ENCODE measurements at places on chromosomes 5 and 9. TPM values are rescaled to one million over a fixed set of nuclear protein-coding genes. Genes with fewer than 3 reads are reported as not detected.
A peak's percentile ranks its signal among the peaks of the same experiment; 100 is the strongest.

GRCh38 chr5:171542525-171543140 lies 123.2 kb downstream of the FGF18 start:
- no peaks in the 10 kb centered on the region for H3K36me3 ChIP-seq
- no peaks in the 10 kb centered on the region for H3K4me1 ChIP-seq
- no peak overlapping the region for H3K27ac ChIP-seq
- peaks cover 6% of the 10 kb centered on the region for H3K27me3 ChIP-seq
- DNase-seq: no peak

- DNase-seq: no peak
- peaks cover 51% of the 10 kb centered on the region for H3K36me3 ChIP-seq
- no peaks in the 10 kb centered on the region for H3K4me1 ChIP-seq
- H3K27me3 ChIP-seq: no peaks in the 10 kb centered on the region
- H3K27ac ChIP-seq: no peak overlapping the region
Measured at GRCh38 chr5:154015071-154015693, 23.5 kb downstream of the FAM114A2 start.

DNA sequence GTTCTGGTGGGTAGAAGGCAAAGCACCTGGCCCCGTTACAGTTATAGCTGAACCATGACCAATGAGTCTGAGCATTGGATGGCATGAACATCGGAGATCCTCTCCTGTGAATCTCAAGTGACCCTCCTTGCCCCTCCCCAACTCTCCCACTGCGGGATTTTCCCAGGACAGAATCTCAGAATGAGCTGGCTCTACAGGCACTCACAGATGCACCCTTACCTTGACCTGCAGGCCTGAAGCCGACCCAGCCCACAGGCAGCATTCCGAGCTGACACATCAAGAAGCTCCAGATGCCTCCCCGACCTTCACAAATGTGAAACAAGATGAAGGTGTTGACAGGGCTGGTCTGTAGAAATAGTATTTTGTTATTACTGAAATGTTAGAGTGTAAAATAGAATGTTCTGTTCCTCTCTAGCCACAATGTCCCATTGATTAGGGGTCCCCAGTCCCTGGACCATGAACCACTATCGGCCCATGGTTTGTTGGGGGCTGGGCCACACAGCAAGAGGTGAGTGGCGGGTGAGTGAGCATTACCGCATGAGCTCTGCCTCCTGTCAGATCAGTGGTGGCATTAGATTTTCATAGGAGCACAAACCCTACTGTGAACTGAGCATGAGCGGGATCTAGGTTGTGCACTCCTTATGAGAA lies 263.4 kb downstream of the AUH start:
- peaks cover 45% of the 10 kb centered on the region for H3K4me1 ChIP-seq
- peaks cover 21% of the 10 kb centered on the region for H3K36me3 ChIP-seq
- no peak for DNase-seq
- H3K27me3 ChIP-seq: no peaks in the 10 kb centered on the region
- H3K4me3 ChIP-seq: no peak overlapping the region

DNA sequence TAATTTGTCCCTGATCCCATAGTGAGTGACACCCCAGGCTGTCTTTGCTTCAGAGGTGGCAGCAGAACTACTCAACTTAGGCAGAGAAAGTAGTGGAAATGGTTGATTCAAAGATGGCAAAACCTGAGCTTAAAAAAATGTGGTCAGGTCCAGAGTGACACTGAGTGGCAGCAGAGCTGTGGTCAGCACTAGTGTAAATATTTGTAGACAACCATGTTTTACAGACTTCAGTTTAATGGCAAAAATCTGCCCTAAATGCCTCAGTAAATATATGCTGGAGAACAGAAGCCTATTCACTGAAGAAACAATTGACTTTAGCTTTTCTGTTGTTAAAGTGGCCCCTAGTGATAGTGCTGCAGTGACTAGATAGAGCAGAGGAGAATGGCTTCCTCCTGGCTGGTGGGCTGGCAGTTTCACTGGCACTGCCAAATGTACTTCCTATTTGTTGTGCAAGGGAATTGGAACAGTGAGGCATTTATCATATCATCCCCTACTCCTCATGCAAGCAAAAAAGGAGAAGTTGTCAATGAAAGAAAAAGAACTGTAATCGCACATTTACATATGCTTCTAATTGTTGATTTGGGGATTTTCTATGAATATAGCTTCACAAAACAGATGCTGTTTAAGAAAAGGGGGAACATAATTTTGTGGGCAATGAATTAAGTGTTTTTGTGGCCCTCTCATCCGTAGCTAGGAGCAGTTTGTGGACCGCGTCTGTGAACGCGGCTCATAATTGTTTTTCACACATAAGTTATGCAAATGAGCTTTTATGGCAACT lies 12.0 kb downstream of the PBX3 start:
- H3K36me3 ChIP-seq: peaks cover 2% of the 10 kb centered on the region
- H3K27me3 ChIP-seq: no peaks in the 10 kb centered on the region
- H3K4me1 ChIP-seq: peaks cover 8% of the 10 kb centered on the region
- H3K27ac ChIP-seq: no peak overlapping the region
- DNase-seq: no peak
- peak overlapping the region; percentile 58 for H3K4me3 ChIP-seq

DNA sequence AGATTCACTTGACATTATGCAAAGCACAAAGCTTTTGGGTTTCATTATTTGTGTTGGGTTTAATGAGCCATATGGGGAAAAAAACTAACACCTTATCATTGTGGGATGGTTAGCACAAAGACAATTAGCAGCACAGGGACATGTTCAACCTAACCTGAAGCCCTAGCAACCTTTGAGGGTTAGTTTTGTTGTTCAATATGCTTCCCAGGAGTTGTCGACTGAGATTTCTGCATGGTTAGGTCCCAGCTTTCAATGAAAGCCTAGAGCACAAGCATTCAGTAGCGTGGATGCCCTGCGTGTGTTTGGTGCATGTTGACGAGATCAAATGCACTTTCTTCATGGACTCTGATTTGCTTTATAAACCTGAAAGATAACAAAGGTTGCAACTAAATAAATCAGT lies 565.2 kb upstream of the TLE4 start:
- no peak overlapping the region for H3K4me3 ChIP-seq
- H3K4me1 ChIP-seq: no peaks in the 10 kb centered on the region
- DNase-seq: no peak
- H3K27me3 ChIP-seq: peaks cover 1% of the 10 kb centered on the region
- no peak overlapping the region for H3K27ac ChIP-seq

DNA sequence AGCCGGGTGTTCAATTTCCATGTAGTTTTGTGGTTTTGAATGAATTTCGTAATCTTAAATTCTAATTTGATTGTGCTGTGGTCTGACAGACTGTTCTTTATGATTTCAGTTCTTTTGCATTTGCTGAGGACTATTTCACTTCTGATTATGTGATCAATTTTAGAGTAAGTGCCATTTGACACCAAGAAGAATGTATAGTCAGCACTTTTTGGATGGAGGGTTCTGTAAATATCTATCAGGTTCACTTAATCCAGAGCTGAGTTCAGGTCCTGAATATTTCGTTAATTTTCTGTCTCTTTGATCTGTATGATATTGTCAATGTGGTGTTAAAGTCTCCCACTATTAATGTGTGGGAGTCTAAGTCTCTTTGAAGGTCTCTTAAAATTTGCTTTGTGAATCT lies 944.9 kb downstream of the TLE4 start:
- no peak for DNase-seq
- no peak overlapping the region for H3K27ac ChIP-seq
- H3K27me3 ChIP-seq: peaks cover 2% of the 10 kb centered on the region
- H3K4me1 ChIP-seq: no peaks in the 10 kb centered on the region
- no peak overlapping the region for H3K4me3 ChIP-seq

- no peak for DNase-seq
- no peak overlapping the region for H3K27ac ChIP-seq
- no peaks in the 10 kb centered on the region for H3K36me3 ChIP-seq
- no peaks in the 10 kb centered on the region for H3K4me1 ChIP-seq
- H3K27me3 ChIP-seq: no peaks in the 10 kb centered on the region
Measured at GRCh38 chr5:68154119-68154857, 61.3 kb upstream of the PIK3R1 start.

DNA sequence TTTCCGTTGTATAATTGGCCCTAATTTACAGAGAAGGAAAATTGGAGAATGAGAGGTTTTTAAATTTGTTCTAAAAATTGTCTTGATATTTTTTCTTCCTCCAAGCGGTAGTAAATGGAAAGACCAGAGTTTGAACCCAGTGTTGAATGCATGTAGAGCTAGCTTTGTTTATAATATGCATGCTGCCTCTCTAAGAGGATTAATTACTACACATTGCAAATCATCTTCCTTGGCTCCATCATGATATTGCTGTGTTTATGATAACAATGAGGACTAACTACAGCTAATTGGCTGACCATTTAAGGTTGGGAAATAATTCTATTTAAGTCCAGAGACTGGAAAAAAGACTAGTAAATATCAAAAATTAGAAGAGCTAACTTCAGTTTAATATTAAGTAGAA lies 338.5 kb downstream of the PLK2 start:
- no peaks in the 10 kb centered on the region for H3K36me3 ChIP-seq
- H3K27me3 ChIP-seq: peaks cover 2% of the 10 kb centered on the region
- H3K27ac ChIP-seq: no peak overlapping the region

- no peaks in the 10 kb centered on the region for H3K36me3 ChIP-seq
- no peaks in the 10 kb centered on the region for H3K4me1 ChIP-seq
- no peak overlapping the region for H3K4me3 ChIP-seq
- H3K27ac ChIP-seq: no peak overlapping the region
- H3K27me3 ChIP-seq: peaks cover 14% of the 10 kb centered on the region
Measured at GRCh38 chr5:156431956-156432829, 105.2 kb downstream of the SGCD start.

DNA sequence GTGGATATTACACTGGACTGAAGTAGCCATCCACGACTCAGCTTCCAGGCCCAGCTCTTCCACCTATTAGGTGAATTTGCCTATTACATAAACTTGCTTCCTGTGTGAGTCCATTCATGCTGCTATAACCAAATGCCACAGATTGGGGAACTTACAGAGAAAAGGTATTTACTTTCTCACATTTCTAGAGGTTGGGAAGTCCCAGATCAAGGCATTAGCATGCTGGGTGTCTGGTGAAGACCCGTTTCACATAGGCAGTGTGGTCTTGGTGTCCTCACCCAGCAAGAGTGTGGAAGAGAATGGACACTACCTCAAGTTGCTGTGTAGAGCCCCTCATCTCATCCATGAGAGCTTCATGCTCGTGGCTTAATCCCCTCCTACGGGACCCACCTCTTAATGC lies 282.6 kb downstream of the IRX1 start:
- H3K27ac ChIP-seq: no peak overlapping the region
- no peak overlapping the region for H3K4me3 ChIP-seq
- H3K27me3 ChIP-seq: no peaks in the 10 kb centered on the region

DNA sequence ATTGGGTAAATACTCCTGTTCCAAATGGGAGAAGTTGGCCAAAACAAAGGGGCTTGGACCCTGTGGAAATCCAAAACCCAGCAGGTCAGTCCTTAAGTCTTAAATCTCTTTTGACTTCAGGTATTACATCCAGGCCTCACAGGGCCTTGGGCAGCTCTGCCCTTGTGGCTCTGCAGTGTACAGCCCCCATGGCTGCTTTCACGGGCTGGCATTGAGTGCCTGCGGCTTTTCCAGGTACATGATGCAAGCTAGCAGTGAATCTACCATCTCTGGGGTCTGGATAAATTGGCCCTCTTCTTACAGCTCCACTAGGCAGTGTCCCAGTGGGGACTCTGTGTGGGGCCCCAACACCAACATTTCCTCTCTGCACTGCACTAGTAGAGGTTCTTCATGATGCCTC lies 308.5 kb upstream of the ARRDC3 start:
- H3K36me3 ChIP-seq: no peaks in the 10 kb centered on the region
- H3K27me3 ChIP-seq: no peaks in the 10 kb centered on the region
- H3K27ac ChIP-seq: no peak overlapping the region
- DNase-seq: no peak
- no peak overlapping the region for H3K4me3 ChIP-seq

DNA sequence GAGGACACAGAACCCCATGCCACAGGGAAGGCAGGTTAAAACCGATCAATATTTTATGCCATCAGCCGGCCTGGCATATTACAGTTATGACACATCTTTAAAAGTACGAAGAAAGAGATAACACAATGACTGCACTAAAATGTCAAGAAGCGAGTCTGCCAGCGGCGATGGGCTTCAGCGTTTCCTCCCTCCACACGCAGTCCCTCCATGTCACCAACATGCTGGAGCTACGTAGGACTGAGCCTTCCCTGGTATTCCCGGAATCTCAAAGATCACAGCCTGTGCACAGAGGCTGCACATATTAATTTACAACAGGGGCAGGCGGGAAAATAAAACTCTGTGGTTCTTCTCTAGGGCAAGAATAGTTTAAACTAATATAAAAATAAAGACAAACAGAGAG lies 257.7 kb downstream of the IRX1 start:
- H3K4me1 ChIP-seq: no peaks in the 10 kb centered on the region
- H3K36me3 ChIP-seq: no peaks in the 10 kb centered on the region
- H3K27me3 ChIP-seq: no peaks in the 10 kb centered on the region
- no peak overlapping the region for H3K4me3 ChIP-seq

DNA sequence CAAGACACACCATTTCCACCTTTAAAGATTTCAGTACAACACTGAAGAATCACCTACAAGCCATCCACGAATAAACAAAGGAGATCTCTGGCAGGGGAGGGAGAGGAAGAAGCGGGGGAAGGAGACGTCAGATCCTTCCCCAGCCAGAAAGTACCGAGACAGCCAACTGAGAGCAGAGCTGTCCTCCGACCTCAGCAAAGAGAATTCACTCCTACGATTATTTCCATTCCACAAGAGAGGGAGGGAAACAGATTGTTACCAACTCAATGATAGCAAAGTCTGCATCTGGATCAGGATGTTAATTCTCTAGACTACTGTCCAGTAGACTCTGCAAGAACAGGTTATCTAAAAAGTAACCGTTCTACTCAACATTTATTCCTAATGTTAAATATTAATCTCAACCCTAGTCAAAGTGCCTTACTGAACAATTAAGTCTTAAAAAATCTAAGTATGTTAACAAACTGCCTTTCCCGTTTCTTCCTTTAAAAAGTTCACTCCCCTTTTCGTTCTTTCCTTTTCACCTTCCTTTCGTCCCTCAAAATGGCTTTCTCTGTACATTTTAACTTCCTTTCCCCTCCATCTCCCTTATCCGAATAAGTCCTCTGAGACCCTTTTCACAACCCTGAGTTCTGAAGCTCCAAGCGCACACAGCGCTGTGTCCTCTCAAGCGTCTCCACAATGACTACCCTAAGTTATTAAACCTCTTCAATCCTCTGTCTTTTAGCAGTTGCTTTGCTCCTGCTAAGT lies 1.4 kb downstream of the CHD1 start:
- H3K27ac ChIP-seq: peak overlapping the region; percentile 95
- H3K4me3 ChIP-seq: peak overlapping the region; percentile 99
- H3K4me1 ChIP-seq: peaks cover 31% of the 10 kb centered on the region
- no peak for DNase-seq

Gene S1PR3
- total RNA-seq: not detected

Gene EDIL3
- total RNA-seq: not detected

Gene RASGEF1C
- not detected for total RNA-seq

Gene LCP2
- 444 TPM for total RNA-seq

Gene LCN6
- not detected for total RNA-seq

Gene RABL6
- 91.1 TPM for total RNA-seq

Gene IFNA6
- not detected for total RNA-seq

Gene CENPK
- total RNA-seq: 90.7 TPM

Gene HRCT1
- total RNA-seq: not detected

All from activated naive CD8-positive, alpha-beta T cell treated with anti-CD3 and anti-CD28 coated beads, Interleukin-2, amount 10 ng/mL, durations not matched to agents 7 days and 5 days (primary cell).